Natural killer cell (primary cell): ENCODE measurements at places on chromosomes 7 and 10. TPM values are rescaled to one million over a fixed set of nuclear protein-coding genes. Genes with fewer than 3 reads are reported as not detected.

GRCh38 chr10:99654390-99655175 lies 4.7 kb upstream of the ENTPD7 start:
- no peak for DNase-seq

DNA sequence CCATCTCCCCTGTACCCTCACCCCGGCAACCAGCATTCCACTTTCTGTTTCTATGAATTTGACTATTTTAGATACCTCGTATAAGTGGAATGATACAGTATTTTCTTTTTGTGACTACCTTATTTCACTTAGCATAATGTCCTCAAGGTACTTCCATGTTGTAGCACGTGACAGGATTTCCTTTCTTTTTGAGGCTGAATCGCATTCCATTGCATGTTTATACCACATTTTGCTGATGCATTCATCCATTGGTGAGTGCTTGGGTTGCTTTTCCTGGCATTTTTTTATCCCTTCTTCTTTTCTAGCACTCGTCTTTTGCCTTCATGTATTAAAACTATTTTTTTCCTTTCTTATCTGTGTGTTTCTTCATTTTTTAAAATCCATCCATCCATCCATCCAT lies 22.3 kb upstream of the EXOC6 start:
- DNase-seq = no peak

- no peak for DNase-seq
These were observed 23.4 kb downstream of the HYCC1 start for GRCh38 chr7:22990588-22990949.

DNA sequence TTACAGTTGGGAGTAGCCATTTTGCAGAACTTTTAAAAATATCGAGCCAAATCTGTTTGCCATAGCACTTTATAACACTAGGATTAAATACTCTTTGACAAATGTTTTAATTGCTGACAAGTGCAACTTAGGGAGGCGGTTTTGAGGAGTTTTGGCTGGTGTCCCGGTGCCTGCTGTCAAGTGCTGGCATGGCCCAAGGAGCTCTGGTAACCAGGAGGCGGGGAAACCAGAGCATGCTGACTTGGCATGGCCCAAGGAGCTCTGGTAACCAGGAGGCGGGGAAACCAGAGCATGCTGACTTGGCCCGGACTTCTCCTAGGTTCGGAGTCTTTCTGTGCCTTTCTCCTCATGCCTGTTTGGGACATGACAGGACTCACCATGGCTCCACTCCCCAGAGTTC lies 30.8 kb upstream of the ZNF32 start:
- DNase-seq = no peak

- DNase-seq = no peak
These were observed 124.6 kb downstream of the AUTS2 start for GRCh38 chr7:69722843-69723242.

DNA sequence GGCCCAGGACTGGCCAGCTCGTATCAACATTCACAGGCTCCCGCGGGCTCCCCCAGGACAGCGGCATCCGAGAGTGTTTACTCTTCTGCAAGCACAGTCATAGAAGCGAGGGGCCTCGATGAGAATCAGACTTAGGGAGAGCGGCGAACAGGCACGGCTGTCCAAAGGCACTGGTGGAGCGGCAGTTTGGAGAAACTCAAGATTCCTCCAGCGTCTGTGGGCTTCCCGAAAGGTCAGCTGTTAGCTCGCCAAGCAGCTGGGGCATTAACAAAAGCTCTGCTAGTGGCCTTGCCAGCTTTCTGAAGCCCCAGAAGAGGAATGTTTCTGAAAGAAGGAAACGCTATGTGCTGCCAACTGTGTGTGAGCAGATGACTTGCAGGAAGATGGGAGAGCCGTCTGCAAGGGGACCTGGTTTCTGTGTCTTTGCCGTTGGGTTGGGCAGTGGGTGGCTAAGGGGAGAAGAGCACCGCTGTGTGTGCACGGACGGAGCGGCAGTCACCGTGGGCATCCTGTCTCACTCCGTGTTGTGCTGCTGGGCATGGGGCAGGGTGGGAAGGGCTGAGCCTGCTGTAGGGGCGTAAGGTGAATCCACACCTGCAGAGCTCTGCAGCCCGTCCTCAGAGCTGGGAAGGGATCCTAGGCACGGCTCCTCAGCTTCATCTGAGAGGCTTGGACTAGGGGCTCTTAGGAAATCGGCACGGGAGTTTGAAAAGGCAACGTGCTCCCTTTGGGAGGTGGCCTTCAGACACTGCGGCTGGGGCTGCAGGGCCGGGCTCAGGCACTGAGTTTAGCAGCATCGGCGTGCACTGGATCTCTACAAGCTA lies 42.1 kb downstream of the AMZ1 start:
- no peak for DNase-seq

DNA sequence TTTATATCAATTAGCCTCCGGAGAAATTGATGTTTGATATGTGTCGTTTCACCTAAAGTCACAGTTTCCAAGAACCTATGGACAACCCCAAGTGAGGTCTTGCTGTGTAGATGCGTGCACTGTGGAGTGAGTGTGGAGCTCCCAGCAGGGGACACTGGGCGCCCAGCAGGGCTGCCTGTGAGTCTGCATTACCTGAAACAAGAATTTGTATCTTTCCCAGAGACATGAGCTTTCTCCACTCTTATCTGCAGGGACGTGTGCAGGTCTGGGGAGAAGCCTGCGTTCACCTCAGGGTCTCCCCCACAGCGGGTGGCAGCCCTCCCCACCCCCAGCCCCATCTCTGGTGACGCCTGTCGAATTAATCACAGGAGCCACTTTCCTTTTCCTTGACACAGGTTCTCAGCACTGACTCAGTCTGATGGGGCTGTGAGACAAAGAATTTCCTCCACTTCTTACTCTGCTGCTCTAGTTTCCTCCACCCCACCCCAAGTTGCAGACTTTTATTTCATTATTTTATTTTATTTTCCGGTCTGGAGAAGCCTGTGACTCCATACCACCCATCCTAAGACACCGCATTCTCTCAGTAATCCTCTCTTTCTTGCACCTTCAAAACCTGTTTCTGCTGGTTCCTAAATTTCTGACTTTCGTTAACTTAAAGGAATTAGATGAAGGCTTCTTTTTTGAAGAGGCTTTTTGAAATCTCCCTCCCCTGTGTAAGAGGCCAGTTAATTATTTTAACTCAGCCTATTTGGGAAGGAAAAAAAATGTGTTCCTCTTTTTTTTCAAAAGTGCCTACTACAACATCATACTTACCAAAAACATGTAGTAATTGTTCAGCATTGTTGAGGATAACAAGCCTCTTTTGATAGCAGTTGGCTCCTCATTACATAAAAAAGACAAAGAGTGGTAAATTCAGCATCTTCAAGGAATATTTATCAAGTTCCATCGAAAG lies 17.0 kb upstream of the INSIG1 start:
- no peak for DNase-seq

DNA sequence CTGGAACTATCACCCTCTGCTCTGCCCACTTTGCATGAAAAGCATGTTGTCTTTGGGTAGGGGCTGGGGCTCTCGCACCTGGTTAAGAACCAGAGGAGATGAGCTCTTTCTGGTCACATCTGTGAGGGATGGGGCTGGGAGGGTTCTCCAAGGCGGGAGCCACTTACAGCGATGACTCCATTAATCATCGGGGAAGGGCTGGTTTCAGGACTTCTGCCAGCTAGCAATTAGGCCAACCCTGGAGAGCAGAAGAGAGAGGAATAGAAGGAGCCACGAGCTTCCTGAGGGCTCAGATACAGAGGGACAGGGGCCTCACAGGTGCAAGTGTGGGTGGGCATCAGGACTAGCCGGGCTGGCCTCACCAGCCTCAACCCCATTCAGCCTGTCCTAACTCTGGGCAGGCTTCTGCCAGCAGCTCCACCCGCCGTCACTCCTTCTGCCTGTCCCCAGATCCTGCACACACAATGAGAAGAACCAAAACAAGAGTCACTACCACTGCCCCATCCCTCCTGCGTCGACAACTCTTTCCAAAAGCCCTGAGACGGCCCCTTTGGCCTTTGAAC lies 8.4 kb downstream of the AQP1 start:
- DNase-seq = no peak

DNA sequence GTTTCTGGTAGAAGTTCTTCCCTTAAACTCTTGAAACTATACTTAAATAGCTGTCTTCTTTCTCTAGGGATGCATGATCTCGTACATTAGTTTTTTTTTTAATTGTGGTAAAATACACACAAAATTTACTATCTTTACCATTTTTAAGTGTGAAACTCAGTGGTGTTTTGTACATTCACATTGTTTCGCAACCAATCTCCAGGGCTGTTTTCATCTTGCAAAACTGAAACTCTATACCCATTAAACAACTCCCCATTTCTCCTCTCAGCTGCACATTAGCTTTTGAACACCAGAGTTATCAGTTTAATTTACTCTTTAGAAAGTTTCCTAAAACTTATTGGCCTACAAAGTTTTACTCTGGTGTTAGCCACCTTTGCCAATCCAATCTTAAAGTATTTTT lies 45.5 kb upstream of the PRKAR2B start:
- no peak for DNase-seq

DNA sequence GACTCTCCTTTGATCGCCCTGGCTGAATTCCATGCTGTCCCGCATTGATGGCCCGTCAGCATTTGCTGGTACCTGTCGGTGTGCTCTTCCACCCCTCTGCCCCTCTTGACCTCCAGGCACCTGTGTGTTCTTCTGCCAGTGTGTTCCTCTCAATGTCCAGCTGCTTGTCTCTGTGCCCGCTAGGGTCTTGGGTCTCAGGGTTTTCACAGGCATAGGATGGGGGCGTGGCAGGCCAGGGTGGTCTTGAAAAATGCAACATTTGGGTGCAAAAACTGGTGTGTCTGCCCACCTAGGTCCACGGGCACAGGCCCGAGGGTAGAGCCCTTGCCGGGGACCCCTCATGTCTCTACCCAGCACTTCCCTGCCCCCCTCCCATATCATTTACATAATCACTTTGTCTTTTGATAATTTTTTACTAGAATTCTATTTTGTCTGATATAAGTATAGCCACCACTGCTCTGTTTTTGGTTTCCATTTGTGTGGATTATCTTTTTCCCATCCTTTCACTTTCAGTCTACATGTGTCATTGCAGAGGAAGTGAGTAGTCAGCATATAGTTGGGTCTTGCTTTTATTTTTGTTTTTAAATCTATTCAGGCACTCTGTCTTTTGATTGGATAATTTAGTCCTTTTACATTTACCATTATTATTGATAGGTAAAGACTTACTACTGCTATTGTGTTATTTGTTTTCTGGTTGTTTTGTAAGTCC lies 46.6 kb upstream of the ADRA2A start:
- no peak for DNase-seq

GRCh38 chr10:113086282-113086681 lies 136.2 kb downstream of the TCF7L2 start:
- no peak for DNase-seq

- no peak for DNase-seq
These were observed 358.7 kb upstream of the MGMT start for GRCh38 chr10:129108378-129108777.

Gene UBN2
- total RNA-seq = 21.2 TPM

Gene ZPBP
- not detected for total RNA-seq

Gene PILRB
- 143 TPM for total RNA-seq

Gene ZCWPW1
- total RNA-seq = 7.2 TPM

Gene FAM131B
- total RNA-seq = 2.5 TPM

Gene CRTAC1
- not detected for total RNA-seq

Gene SLC26A5
- not detected for total RNA-seq
